Hypothalamus (tissue), 51 donors: ENCODE measurements at places on chromosomes 7 and 10.

DNA sequence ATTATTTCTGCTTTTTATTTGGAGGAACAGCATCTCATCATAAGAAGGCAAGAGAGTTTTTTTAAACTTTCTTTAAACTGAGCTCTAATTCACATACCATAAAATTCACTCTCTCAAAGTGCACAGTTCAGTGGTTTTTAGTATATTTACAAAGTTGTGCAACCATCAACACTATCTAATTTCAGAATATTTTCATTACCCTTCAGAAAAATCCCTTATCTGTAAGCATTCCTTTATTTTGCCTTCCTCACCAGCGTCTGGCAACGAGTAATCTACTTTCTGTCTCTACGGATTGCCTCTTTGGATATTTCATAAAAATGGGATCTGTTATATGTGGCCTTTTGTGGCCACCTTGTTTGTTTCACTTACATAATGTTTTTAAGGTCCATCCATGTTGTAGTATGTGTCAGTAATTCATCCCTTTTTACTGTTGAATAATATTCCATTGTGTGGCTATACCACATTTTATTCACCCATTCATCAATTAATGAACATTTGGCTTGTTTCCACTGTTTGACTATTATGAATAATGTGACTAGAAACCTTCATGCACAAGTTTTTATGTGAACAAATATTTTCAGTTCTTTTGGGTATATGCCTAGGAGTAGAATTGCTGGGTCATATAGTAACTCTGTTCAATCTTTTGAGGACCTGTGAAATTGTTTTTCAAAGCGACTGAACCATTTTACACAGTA, 181.5 kb downstream of the TRIL start:
- DNase-seq, result no peak

GRCh38 chr10:100148353-100149211, 37.2 kb downstream of the ERLIN1 start:
- DNase-seq, result no peak

DNA sequence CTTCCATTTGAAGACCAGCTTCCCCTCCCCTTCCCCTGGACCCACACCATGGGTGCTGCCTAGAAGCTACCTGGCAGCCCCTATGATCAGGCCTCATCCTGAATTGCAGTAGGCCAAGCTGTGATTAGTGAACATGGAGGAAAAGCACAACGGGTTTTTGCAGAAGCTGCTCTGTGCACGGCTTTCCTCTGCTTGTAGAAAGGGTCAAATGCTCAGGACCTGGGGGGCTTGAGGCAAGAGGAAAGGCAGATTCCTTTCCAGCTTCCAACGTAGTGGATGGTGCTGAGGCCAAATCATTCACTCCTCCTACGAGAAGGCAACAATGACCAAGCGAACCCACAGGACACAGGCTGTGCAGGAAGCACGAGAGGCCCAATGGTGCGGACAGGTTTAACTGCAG, 410.3 kb upstream of the SHH start:
- no peak for DNase-seq

DNA sequence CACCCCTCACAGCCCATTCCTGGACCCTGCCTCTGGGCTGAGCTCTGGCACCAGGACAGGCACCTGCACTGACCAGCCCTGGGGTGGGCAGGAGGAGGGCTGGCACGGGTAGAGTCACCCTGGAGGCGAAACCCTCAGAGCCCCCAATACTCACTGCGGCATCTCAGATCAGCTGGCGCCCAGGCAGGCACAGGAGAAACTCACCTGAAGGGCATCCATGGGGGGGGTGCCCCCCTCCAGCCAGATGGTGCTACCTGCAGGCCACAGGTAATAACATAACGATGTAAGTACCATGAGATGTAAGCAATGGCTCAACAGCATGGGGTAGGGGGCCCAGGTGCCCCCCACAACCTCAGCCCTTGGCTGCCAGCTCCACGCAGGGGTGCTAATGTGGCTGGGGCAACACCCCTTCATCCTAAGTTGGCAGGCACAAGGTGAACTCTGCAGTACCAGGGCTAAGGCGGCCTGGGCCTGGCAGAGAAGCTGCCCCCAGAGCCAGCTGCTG, 12.1 kb upstream of the PYROXD2 start:
- DNase-seq, result no peak

DNA sequence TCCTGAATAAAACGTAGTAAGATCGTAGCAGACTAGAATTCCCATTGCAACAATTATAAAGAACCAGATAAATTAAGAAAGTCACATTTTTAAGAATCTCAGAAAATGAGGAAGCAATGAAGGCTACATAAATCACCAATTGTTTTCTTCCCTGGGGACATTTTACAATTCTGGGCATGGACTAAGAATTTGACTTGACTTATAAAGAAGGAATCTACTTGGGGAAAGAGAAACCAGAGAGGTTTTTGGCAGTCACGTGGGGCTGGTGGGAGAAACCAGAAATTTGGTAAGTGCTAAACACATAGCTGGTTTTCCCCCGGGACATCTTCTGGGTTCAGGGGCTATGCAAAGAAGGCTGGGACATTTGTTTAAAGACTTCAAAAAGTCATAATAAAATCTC, 109.8 kb upstream of the IL6 start:
- no peak for DNase-seq

GRCh38 chr7:131381069-131381838, 53.6 kb downstream of the MKLN1 start:
- no peak for DNase-seq

DNA sequence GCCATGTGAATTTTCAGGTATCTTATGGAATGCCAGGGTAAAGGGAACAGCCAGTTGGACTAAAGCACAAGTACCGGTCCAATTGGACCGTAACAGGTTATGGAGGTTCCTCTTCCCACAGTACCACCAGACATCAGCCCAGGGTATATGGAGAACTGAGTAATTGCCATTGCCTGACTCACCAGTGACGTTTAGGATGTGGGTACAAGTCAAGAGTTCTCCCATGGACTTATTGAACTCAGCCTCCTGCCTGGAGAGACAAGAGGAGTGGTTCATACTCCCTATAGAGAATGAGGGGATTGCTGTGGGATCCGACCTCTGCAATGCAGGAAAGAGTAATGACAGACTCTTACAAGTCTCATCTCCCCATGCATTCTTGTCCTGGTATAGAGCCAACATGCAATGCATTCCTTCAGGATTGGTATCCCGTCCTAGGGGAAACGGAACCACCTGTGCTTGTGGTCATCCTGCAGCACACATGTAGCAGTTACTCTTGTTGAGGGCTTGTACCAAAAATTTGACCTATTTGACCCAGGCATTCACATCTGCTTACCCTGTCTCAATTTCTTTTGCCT, 30.7 kb upstream of the ELOVL3 start:
- no peak for DNase-seq

- no peak for DNase-seq
These were observed 123.7 kb downstream of the VIPR2 start for GRCh38 chr7:159020987-159021386.
